ENCODE measurements at places on chromosomes 12 and 14. TPM values are rescaled to one million over a fixed set of nuclear protein-coding genes. Genes with fewer than 3 reads are reported as not detected.

Gene KRT85
- total RNA-seq = not detected

Gene PTPRQ
- not detected for total RNA-seq

Gene SSTR1
- not detected for total RNA-seq

Gene SERPINA9
- total RNA-seq = not detected

Gene ACSM4
- total RNA-seq = not detected

Gene KRT2
- not detected for total RNA-seq

Gene POMT2
- total RNA-seq = 19.0 TPM

Gene CATSPERB
- total RNA-seq = 1.1 TPM

Gene PPP4R4
- total RNA-seq = 1.2 TPM

DNA sequence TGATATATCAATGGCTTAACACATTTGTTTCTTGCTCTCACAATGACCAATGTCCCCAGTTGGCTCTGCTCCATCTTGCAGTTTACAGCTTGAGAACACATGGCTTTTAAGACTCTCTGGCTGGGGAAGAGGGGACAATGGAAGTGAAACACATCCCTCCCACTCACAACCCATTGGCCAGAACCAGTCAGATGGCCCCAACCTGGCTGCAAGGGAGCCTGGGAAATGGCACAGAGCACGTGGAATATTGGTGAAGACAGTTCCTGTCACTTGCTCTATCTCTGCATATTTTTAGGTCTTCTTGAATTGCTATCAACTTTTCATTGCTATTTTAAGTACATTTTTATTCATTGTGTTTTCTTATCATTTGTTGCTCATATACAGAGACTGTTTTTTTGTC is 345.4 kb downstream of the MED13L start:
- no peak overlapping the region for H3K4me3 ChIP-seq
- no peak overlapping the region for H3K27ac ChIP-seq
- H3K4me1 ChIP-seq = no peaks in the 10 kb centered on the region
- H3K27me3 ChIP-seq = no peaks in the 10 kb centered on the region

DNA sequence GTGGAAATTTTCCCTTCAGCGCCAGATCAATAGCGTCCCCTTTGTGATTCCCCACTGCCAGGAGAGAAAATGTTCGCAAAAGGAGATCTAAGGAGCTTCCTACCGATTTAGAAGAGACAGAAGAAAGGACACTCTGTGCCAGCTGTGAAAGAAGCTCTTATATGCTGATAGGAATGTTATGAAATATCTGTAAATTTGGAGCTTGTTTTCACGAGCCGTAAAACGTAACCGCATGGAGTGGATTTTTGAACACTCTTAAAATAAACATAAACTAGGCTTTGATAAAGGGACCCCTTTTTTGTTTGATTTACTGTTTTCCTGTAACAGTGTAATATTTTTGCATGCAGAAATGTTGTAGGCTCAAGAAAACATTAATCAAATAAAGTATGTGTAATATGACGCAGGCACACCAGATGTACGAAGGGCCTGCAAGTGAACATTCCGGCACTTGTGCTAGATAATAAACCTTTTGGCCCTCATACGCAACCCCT is 346.8 kb downstream of the ETNK1 start:
- H3K27me3 ChIP-seq = no peaks in the 10 kb centered on the region
- no peaks in the 10 kb centered on the region for H3K36me3 ChIP-seq
- H3K4me1 ChIP-seq = no peaks in the 10 kb centered on the region
- DNase-seq = no peak

DNA sequence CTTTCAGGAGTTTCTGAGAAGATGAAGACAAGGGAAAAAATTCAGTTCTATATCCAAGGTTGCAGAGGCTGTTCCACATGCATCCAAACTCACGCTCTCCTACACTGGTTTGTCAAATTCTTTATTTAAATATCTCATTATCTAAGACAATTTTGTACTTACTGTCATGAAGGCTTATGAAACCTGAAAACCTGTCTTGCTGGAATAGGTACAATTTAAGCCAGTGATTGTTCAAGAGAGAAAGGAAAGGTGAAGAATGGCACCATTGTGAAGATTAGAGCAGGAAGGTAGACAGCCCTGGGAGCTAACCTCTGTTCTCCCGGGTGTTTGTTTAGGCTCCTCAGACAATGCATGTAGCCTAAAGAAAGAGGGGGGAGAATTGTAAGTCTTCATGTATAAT is 315.1 kb upstream of the PRKD1 start:
- no peaks in the 10 kb centered on the region for H3K4me1 ChIP-seq
- no peaks in the 10 kb centered on the region for H3K36me3 ChIP-seq
- no peaks in the 10 kb centered on the region for H3K27me3 ChIP-seq
- no peak for DNase-seq
- H3K4me3 ChIP-seq = no peak overlapping the region

GRCh38 chr12:29797565-29798355 is 14.0 kb upstream of the TMTC1 start:
- H3K27ac ChIP-seq = no peak overlapping the region
- H3K27me3 ChIP-seq = no peaks in the 10 kb centered on the region
- H3K4me3 ChIP-seq = no peak overlapping the region
- DNase-seq = no peak
- no peaks in the 10 kb centered on the region for H3K4me1 ChIP-seq
- H3K36me3 ChIP-seq = no peaks in the 10 kb centered on the region

DNA sequence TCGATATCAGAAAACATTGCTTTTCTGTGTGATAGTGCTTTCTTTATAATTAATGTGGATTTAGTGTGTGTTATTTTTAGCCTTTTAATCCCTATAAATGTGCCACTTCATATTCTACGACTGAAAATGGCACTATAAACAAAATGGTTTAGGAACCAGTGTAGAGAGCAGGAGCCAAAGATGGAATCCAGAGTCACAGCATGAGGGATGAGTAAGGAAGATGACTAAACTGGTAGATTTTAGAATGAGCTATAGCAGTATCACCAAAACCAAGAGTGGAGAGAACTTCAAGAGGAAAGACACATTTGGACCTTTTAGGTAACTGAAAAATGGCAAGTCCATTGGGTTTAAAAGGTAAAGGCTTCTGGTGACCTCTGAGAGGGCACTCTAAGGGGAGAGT is 887.2 kb downstream of the NRXN3 start:
- H3K4me1 ChIP-seq = no peaks in the 10 kb centered on the region
- DNase-seq = no peak
- H3K4me3 ChIP-seq = no peak overlapping the region
- H3K27ac ChIP-seq = no peak overlapping the region
- no peaks in the 10 kb centered on the region for H3K36me3 ChIP-seq
- no peaks in the 10 kb centered on the region for H3K27me3 ChIP-seq

DNA sequence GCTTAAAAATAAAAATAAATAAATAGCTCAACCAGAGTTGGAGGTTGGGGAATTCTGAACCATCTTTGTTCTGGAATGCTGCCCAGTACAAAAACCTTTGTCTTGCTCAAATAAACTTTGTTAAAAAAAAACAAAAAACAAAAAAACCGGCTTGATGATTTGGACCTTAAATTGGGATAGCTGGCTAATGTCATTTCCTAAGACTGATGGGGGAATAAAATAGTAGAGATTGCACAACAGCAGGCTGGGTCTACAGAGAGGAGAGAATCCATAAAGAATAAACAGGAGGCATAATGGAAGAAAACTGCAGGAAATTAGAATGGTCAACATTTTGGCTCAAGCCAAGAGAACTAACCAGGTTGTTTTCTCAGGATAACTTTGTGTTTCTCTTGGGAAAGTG is 370.9 kb downstream of the AEBP2 start:
- H3K4me1 ChIP-seq = no peaks in the 10 kb centered on the region
- H3K27ac ChIP-seq = no peak overlapping the region
- H3K4me3 ChIP-seq = no peak overlapping the region
- DNase-seq = no peak
- no peaks in the 10 kb centered on the region for H3K36me3 ChIP-seq

DNA sequence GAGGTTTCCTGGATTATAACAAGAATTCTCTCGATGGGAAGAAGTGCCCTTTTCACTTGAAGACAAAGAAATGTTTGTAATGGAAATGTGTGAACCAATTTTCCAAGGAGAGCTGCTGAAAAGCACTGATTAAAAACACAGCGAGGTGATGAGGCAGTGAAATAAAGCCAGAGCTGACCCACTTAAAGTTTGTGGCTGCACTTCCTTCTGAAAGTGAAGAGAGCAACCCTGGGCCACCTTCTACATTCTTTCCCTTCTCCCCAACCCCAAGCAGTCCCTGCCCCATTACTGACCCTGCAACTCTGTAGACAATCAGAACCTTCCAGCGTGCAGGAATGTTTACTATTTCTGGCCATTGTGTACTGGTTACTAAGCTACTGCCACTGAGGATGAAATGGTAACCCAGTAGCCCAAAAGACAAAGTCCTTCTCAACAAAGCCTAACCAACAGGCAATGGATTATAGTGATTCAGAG is 173.9 kb downstream of the TTC7B start:
- no peak overlapping the region for H3K27ac ChIP-seq
- H3K4me1 ChIP-seq = no peaks in the 10 kb centered on the region
- H3K4me3 ChIP-seq = no peak overlapping the region
- no peaks in the 10 kb centered on the region for H3K36me3 ChIP-seq
- H3K27me3 ChIP-seq = no peaks in the 10 kb centered on the region

DNA sequence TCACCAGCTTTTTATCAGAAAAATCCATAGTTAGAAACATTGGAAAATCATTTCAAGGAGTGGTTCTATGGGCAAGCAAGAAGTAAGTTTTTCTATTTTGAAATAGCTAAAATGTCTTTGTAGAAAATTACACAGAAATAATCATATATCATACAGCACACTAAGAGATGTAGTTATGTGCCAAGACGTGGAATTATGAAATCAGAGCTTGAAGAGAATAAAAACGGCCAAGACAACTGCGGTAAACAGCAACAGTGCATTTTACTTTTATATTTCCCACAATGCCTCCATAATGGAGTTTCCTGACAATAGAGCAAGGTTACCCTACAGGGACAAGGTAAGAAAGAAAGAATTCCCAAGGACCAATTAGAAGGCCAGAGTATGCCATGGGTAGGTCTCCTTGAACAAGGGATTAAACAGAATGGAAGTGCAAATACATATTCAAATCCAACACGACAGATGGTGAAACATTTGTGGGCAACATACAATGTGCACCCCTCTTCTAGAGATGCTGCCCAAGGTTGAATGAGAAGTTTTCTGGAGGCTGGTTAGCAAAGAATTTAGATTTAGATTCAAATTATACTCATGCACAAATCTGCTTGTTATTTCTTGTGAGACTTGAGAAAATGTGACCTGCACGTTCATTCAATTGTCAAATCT is 76.1 kb upstream of the BTG1 start:
- no peak for DNase-seq
- H3K27me3 ChIP-seq = no peaks in the 10 kb centered on the region
- no peak overlapping the region for H3K27ac ChIP-seq
- H3K4me1 ChIP-seq = peaks cover 9% of the 10 kb centered on the region

DNA sequence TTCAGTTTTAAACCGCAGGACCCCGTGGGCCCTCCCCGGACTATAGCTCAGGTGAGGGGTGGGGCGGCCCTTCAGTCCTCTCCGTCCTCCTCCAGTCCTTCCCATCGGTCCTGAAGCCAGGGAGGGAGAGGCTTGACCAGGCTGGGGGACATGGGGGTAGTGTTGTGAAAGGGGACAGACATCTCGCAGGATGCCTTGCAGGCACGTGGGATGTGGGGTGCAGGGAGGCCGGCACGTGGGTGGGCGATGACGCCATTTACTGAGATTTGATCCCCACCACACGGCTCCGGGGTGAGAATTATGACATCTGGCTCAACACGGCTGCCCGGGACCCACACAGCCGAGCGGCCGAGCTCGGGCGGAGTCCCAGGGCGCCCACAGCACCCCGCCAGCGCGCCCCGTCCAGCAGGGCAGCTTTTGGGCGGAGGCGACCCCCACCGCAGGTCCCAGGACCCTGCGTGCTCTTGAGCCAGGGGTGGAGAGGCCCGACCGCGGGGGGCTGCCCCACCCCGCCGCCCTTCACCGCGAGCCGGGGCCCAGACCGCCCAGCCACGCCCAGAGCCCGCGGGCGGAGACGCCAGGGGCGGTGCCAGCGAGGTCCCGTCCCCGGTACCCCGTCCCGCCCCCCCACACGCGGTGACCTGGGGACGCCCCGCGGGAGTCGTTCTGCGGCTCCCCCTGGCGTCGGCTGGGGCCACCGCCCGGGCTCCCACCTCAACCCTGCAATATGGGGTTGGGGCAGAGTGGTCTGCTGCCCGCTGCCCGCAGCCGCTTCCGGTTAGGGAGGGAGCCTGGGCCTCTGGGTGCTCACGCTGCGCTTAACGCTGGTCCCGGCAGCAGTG is 3.3 kb upstream of the EXOC3L4 start:
- peak overlapping the region; percentile 32 for H3K4me3 ChIP-seq
- peak; percentile 78 for DNase-seq
- peaks cover 6% of the 10 kb centered on the region for H3K4me1 ChIP-seq
- H3K36me3 ChIP-seq = no peaks in the 10 kb centered on the region
- H3K27me3 ChIP-seq = no peaks in the 10 kb centered on the region

GRCh38 chr12:131452444-131452860 is 258.4 kb upstream of the SFSWAP start:
- no peak for DNase-seq
- no peaks in the 10 kb centered on the region for H3K4me1 ChIP-seq
- H3K27me3 ChIP-seq = no peaks in the 10 kb centered on the region
- H3K27ac ChIP-seq = no peak overlapping the region
- no peak overlapping the region for H3K4me3 ChIP-seq

DNA sequence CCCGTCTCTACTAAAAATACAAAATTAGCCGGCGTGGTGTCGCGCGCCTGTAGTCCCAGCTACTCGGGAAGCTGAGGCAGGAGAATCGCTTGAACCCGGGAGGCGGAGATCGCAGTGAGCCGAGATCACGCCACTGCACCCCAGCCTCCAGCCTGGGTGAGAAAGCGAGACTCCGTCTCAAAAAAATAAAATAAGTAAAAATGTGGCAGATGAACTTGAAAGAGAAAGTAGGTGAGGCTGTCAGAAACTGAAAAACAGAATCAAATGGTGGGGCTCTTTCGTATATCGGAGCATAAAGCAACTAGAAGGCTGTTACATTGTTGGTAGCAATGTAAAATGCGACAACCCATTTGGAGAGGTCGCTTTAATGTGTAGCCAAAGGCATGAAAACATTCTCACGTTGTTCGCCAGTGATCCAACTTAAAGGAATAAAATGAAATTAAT is 767 bp upstream of the CCNT1 start:
- peak overlapping the region; percentile 67 for H3K4me3 ChIP-seq
- no peak for DNase-seq
- peak overlapping the region; percentile 96 for H3K27ac ChIP-seq

DNA sequence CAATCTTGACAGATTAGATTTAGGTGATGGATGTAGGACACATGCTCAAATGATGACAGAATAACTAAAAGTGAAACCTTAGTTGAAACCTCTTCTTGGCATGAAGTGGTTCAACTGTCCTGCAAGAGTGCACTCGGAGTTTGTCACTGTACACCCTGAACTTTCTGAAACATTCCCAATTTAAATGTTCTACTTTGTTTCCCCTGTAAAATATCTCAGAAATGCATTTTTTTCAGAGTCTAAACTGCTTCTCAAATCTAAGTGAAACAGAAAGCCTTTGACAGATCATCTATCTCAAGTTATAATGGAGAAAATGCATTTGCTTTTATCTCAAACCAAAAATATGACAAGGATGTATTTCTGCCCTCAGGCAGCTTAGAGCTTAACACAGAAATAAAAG is 66.0 kb downstream of the BHLHE41 start:
- H3K4me1 ChIP-seq = no peaks in the 10 kb centered on the region
- H3K27me3 ChIP-seq = no peaks in the 10 kb centered on the region
- DNase-seq = no peak

- no peak overlapping the region for H3K4me3 ChIP-seq
These were observed 1153.9 kb downstream of the AACS start for GRCh38 chr12:126219139-126219538.

- H3K27me3 ChIP-seq = no peaks in the 10 kb centered on the region
- H3K4me3 ChIP-seq = no peak overlapping the region
- no peak for DNase-seq
- H3K36me3 ChIP-seq = no peaks in the 10 kb centered on the region
These were observed 378.4 kb downstream of the CCDC91 start for GRCh38 chr12:28568704-28569103.

Data from CD8-positive, alpha-beta memory T cell (primary cell).